ENCODE measurements at places on chromosomes 1 and 21. TPM values are rescaled to one million over a fixed set of nuclear protein-coding genes. Genes with fewer than 3 reads are reported as not detected.

MRPS21 gene
- 45.9 TPM for total RNA-seq

DNA sequence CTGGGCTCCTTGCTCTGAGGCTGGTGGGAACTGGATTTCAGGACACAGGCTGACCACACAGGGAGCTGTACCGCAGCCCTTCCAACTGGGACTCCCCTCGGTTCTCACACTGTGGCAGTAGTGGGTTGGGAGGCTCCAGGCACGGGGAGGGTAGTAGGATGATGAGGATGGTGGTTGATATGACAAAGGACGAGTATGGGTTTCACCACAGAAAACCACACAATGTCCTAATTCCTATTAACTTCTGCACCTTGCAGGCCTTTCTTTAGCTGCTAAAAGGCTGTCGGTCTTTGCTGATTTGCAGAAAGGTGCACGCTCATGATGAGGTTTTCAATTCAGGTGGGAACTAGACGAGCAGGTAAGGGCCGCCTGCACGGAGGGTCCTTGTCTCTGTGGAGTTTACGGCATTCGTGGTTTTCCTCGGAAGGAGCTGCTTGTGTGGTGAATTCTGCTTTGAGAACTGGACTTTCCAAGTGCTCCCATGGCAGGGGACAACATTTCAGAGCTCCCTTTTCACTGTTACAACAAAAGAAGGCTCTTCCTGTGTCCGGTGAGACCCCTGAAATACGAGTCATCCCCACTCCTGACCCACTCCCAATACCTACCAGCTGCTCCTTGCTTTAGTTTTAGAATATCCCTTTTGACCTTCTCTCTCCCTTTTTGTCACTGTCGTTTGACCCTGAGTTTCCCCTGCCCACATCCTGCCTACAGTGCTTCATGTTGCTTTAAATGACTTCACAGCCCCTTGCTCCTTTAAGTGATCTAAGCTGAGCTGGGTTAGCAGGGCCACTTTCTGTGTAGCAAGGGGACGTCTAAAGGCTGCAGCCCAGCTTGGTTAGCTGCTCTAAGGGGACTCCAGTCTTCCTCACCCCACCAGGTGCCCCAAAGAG lies 125.1 kb downstream of the MRPS6 start:
- DNase-seq = no peak

GRCh38 chr1:86567878-86568277 lies 21.0 kb downstream of the CLCA4 start:
- no peak for DNase-seq

- no peak for DNase-seq
Measured at GRCh38 chr1:72635719-72636118, 353.4 kb upstream of the NEGR1 start.

DNA sequence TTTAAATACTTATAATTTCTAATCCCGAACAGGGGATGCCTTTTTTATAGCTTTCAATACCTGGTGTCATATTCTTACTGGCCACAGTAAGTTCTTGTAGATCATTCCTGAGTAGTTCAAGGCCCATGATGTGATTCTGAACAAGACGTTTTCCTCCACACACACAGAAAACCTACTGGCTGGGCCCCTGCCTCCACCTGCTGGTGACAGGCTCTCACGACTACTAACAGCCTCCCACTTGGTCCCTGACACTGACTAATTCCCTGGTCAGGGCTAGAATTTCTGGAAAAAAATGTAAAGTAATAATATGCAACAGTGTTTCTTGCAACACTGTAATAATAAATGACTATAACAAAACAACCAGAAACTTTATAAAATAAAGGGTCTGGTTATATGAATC lies 50.4 kb upstream of the RIPK4 start:
- DNase-seq = no peak

CD1E gene
- total RNA-seq = 0.39 TPM

GRIK3 gene
- total RNA-seq = 0.55 TPM

GRCh38 chr1:232922485-232922884 lies 27.9 kb upstream of the NTPCR start:
- no peak for DNase-seq

DNA sequence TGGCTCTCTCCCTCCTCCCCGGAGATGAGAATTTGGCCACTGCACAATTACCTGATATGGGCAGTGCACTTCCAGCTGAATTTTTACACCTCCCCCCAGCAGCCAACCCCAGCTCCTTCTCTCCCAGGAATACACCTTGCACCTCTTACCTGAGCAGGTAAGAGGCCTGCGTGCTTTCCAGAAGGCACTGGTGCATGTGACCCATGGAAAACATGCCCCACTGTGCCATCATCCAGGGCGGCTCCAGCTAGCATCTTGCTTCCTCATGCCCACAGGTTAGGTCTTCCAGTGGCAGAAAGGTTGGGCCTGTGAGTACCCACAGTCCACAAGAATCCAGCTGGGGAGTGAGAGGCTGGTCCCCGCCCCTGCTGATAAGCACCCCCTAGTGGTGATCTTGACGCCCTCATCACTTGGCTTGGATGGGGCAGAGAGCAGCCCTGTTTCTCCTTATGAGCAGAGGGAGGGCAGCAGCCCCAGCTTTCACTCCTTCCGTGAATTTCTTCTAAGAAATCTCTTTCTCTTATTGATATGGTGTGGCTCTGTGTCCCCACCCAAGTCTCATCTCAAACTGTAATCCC lies 57.8 kb downstream of the EDARADD start:
- DNase-seq = no peak

DNA sequence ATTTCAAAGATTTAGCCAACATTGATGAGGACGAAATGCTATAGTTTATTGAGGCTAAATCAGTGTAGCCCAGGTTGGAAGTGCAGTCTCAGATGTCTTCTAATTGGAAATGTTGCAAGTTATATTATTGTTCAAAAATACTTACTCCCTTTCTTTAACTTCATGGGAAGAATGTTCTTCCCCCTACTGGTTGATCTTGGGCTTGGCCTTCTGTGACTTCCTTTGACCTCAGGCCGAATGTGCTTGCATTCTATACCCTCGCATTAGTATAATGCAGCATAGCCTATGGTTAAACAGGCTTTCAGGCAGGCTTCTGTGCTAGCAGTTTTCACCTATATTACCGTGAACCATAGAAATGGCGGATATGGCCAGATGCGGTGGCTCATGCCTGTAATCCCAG lies 77.3 kb downstream of the RPE65 start:
- no peak for DNase-seq

DNA sequence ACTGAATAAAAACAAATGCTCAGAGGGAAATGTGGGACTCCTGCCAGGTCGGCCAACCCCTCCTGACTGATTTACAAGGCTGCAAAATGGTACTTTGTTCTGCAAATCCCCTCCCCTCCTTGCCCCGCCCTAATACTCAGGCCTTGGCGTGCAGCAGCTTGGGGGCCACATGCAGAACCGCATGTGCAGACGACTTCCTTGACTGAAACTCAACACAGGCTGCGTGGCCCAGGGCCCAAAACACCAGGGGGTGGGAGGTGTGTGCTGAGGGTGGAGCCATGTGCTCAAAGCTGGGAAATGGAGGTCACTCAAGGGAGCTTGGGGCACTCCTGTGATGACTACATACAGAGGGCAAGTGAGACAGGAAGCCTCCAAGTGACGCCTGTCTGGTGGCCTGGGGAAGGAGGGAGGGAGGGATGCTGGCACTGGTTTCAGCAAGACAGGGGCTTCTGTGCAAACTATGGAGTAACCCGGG lies 87.2 kb downstream of the MRPL37 start:
- DNase-seq = peak; percentile 88

- DNase-seq = no peak
Measured at GRCh38 chr1:185368313-185368855, 51.3 kb upstream of the IVNS1ABP start.

DNA sequence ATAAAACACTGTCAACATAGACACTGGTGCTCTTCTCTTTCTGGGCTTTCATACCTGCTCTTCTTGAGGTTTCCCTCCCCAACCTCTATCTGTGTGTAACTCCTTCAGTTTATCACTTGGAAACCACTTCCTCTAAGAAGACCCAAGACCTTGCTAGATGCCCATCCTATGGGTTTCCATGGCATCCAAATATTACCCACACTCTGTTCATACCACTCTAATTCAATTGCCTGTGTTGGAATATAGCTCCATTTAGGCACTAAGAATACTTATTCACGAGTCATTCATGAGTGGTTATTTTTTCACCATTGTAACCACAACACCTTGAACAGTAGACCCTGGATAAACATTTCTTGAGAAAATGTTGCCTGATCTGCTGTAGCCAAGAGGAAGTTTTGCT lies 231.1 kb upstream of the SGIP1 start:
- no peak for DNase-seq

HES3 gene
- total RNA-seq = not detected

- DNase-seq = no peak
Measured at GRCh38 chr21:32329331-32329730, 30.7 kb downstream of the MRAP start.

DNA sequence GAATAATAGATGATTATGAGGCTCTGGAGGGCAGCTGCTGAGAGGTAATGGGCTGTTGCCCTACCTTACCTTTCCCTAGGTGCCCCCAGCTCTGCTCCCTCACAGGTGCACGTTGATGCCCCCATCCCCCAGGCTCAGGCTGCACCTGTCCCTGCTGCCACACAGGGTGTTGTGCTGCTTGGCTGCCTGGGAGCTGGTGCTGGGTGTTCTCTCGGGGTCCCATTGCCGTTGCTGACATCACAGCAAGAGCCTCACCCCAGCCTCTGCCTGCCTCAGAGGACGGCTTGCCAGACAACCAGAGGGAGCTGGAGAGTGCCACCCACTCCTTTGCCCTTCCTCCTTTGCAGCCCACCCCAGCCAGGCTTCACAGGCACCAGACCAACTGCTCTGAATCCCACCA lies 31.4 kb upstream of the DMBX1 start:
- DNase-seq = no peak

GRCh38 chr1:85654066-85654782 lies 54.0 kb downstream of the ZNHIT6 start:
- DNase-seq = no peak

DNA sequence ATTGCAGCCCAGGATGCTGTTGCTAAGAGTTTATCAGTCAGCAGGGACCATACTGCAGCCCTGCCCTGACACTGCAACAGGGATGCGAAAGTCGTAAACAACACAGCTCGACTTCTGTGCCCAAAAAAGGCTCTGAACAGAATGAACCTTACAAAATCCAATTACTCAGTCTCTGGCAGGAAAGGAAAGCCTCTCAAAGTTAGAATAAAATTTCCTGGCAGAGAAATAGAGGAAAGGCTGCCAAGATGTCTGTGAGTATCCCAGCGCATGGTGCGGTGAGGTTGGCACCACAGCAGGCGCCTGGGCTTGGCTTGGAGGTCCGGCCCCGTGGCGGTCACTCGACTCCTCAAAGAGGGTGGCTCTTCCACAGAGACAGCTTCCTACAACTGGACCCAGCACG lies 185.8 kb downstream of the PCP4 start:
- no peak for DNase-seq

GRCh38 chr1:208731981-208732821 lies 488.0 kb upstream of the PLXNA2 start:
- no peak for DNase-seq

GRCh38 chr1:59223198-59223597 lies 73.7 kb upstream of the FGGY start:
- DNase-seq = no peak

DNA sequence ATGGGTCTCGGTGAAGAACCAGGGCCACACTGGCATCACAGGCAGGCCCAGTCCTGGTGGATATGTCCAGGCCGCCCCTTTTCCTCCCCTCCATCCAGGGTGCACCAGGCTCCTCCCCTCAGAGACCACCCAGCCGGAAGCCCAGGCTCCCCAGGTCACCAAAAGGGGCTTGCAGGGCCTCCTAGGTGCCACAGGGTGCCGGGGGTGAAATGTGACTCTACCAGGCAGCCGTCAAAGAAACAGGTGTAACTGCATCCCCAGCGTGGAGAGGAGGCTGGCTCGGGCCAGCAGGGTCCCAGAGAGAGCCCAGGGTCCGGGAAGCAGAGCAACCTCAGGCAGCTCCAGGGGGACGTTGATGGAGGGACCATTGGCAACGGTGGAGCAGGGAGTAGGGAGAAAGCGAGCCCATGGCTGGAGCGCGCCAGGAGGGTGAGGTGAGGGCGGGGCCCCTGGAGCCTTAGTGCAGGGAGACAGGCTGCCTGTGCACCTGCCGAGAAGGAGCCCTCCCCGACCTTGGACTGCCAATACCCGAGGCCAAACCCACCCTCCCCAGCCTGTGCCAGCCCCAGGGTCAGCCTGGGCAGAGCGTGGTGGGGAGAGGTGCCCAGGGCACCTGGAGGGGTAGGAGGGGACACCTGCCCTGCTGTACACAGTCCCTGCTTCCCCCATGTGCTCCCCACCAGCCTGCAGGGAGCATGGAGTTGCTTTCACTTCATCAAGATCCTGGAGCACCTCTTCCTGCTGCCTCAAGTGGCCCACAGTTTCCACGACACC lies 48.3 kb upstream of the POFUT2 start:
- no peak for DNase-seq

GRCh38 chr1:17632541-17633184 lies 93.2 kb downstream of the ARHGEF10L start:
- no peak for DNase-seq

DNA sequence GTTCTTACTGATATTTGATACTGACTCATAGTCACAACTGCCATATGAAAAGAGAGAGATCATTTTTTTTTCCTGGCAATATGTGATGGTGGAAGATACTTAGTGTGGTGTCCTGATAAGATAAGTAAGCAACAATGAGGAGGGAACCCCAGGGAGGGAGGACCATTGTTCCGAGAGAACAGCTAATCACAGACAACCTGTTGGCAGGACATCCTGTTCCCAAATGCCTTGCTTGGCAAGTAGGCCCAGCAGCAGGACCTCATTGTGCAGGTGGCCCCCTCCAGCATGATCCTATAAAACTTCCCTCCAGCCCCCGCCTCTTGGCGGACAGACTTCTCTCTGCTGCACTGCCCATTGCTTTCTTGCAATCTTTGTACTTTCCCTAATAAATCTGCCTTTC lies 329.4 kb upstream of the CHRM3 start:
- no peak for DNase-seq
